ENCODE measurements at places on chromosomes 3 and 15. TPM values are rescaled to one million over a fixed set of nuclear protein-coding genes. Genes with fewer than 3 reads are reported as not detected.

Gene ROPN1
- total RNA-seq, result not detected

Gene EPHA6
- total RNA-seq, result 0.07 TPM

Gene LEKR1
- total RNA-seq, result 0.73 TPM

Gene C3orf85
- not detected for total RNA-seq

Gene NRROS
- 87.2 TPM for total RNA-seq

Gene FANCD2OS
- total RNA-seq, result not detected

Gene GABRA5
- total RNA-seq, result not detected

Gene GXYLT2
- not detected for total RNA-seq

Gene STAC
- total RNA-seq, result not detected

All from T-helper 2 cell treated with Interferon-gamma antibody and Interleukin-4, amounts not matched to agents 100 ng/mL and 5 ng/mL, for 36 hours (primary cell).